Activated T-helper 2 cell treated with anti-CD3 and anti-CD28 coated beads, Interferon-gamma antibody, Interleukin-2, Interleukin-4, amounts not matched to agents 10 μg/mL and 5 μg/mL and 100 μg/mL, durations not matched to agents 14 hours and 24 hours and 36 hours (primary cell): ENCODE measurements at places on chromosomes 3 and 15.

DNA sequence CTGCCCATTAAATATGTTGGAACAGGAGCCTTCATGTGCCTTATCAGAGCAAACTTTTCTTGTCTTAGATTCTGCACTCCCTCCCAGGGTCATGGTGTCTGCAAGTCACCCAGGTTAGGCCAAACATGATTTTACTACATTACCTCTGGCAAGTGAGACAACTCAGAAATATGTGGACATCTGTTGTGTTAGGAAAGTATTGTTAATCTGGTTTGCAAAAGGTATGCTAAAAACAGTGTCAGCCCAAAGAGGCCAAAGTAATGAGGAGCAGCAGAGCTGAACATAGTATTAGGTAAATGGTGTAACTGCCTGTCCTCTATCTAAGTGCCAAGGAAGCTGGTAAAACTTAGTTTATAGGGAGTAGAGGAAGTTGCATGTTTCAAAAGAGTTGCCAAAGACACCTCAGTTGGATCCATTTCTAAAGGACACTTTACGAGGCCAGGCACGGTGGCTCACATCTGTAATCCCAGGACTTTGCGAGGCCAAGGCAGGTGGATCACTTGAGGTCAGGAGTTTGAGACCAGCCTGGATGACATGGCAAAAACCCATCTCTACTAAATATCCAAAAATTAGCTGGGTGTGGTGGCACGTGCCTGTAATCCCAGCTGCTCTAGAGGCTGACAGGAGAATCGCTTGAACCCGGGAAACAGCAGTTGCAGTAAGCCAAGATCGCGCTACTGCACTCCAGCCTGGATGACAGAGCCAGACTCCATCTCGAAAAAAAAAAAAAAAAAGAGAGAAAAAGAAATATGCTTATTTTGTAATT is 22.5 kb upstream of the PPIB start:
- no peak overlapping the region for H3K4me3 ChIP-seq
- no peak overlapping the region for H3K27ac ChIP-seq
- peaks cover 18% of the 10 kb centered on the region for H3K4me1 ChIP-seq
- H3K36me3 ChIP-seq = peaks cover 42% of the 10 kb centered on the region
- no peaks in the 10 kb centered on the region for H3K27me3 ChIP-seq

DNA sequence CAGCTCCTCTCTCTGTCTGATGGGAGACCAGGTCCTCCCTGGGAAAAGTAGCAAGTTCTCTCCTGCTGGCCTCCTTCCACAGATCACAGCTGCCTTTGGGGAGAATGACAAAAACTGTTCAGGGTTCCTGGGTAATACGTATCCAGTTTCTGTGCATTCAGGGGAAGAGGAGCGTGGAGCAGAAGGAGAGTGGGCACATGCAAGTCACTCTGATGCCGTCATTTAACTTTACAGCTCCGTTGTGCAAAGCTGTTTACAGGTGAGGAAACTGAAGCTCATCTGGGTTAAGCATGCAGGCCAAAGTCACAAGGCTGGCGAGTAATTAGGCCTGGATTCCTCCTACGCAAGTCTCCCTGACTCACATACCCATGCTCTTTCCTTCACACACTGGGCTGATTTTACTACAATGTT is 7.5 kb upstream of the TM4SF1 start:
- no peaks in the 10 kb centered on the region for H3K4me1 ChIP-seq
- no peaks in the 10 kb centered on the region for H3K36me3 ChIP-seq
- DNase-seq = no peak
- H3K27me3 ChIP-seq = peaks cover 2% of the 10 kb centered on the region
- no peak overlapping the region for H3K4me3 ChIP-seq

DNA sequence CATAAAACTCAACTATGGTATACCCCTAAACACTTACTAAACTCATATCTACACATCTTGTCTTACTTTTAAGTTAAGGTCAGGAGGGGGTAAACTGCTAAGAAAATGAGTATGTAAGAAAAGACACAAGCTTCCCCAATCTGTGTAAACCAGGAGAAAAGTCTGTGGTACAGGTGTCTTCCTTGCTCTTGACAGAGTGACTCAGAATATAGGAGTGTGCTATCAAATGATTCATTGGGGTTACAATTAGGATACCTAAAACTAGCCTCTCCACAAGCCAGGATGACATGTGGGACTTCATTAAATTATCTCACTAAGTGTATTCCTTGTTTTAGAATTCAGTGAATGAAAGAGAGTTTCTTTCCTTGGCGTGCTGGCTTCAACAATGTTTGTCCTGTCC is 274.8 kb downstream of the BBX start:
- no peak overlapping the region for H3K27ac ChIP-seq
- H3K27me3 ChIP-seq = no peaks in the 10 kb centered on the region
- peaks cover 3% of the 10 kb centered on the region for H3K4me1 ChIP-seq
- peaks cover 30% of the 10 kb centered on the region for H3K36me3 ChIP-seq
- no peak for DNase-seq
- no peak overlapping the region for H3K4me3 ChIP-seq

- no peaks in the 10 kb centered on the region for H3K36me3 ChIP-seq
- H3K27me3 ChIP-seq = peaks cover 35% of the 10 kb centered on the region
- peaks cover 4% of the 10 kb centered on the region for H3K4me1 ChIP-seq
Measured at GRCh38 chr15:73047882-73048281, 4.4 kb upstream of the NEO1 start.
